GM04503 (cell line): ENCODE measurements at places on chromosomes 1 and 21.
A peak's percentile ranks its signal among the peaks of the same experiment; 100 is the strongest.

GRCh38 chr21:45894906-45895777 lies 86.4 kb upstream of the COL6A1 start:
- no peak for DNase-seq

GRCh38 chr1:147723691-147724323 lies 36.6 kb downstream of the GJA5 start:
- DNase-seq: no peak

DNA sequence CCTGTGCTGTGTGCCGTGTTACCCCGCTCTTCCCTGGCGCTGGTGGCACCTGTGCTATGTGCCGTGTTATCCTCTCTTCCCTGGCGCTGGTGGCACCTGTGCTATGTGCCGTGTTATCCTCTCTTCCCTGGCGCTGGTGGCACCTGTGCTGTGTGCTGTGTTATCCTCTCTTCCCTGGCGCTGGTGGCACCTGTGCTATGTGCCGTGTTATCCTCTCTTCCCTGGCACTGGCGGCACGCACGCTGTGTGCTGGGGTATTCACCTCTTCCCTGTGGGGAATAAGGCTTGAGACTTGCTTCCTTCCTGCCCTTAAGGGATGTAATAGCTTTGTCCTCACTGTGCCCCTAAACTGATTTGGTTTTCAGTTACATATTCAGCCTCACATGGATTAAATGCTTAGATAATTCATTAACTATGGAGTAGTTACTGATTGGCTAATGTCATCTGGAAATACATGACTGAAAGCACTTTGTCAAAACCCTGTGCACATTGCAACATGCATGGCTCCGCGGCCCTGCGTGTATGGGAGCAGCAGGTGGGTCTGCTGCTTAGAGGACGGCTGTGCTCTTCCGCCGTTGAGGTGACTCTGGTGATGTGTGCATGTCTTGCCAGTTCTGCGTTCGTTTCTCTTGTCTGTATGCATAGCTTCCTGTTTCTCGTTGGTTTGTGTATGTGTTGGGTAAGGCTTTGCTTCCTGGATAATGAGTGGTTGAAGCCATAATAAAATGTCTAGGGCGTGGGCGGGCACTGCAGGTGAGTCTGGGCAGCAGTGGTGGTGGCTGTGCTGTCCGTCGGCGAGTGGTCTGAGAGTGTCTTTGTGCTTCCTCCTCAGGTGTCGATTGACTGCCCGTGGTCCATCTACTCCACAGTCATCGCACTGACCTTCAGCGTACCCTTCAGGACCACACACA lies 17.9 kb upstream of the PWP2 start:
- DNase-seq: no peak

DNA sequence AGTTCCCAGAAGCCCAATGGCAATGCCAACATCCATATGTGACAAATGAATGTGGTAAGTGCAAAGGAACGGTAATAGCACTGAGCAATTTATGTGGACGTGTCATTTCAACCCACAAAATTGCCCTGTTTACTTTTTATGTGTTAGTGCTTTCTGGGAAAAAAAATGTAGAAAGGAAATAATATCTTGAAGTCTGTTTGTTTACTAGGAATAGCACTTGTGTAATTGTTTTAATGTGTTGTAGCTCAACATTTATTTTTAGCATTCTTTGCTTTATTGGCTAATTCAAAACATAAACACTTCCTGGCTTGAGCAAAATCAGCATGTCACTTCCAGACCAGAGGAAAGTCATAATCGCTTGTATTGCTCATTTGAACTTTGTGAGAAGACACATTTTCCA lies 224.8 kb upstream of the KCNK2 start:
- DNase-seq: peak; percentile 97

GRCh38 chr1:202531472-202531811 lies 178.8 kb downstream of the SYT2 start:
- DNase-seq: no peak

- no peak for DNase-seq
These were observed 134.9 kb upstream of the MAP1LC3C start for GRCh38 chr1:242133796-242134195.

DNA sequence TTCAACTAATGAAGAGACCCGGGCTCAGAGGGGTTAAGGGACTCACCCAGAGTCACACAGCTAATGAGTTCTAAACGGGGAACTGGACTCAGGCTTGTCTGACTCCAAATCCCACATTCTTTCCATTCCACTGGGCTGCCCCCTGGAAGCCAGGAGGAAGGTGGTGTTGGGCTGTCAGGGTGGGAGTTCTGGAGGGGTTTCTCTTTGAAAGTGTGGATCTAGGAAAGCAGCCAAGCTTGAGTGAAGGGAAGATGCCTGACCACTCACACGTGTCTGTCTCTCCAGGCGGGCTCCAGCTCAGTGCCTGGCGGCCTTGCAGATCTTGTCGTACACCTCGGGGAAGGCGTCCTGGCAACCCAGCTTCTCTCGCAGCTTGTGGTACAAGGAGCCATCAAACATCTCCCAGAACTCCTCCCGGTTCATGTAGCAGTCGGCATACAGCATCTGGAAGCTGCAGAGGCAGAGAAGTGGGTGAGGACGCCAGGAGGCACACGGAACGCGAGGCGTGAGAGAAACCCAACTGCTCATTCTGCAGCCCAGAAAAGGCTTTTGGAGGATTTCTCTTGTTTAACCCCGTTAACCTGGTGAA lies 35.0 kb downstream of the DHCR24 start:
- no peak for DNase-seq

GRCh38 chr1:51119331-51119730 lies 17.3 kb downstream of the C1orf185 start:
- DNase-seq: no peak

GRCh38 chr1:100868364-100868995 lies 26.2 kb downstream of the EXTL2 start:
- no peak for DNase-seq

GRCh38 chr1:226863446-226863845 lies 7.0 kb upstream of the PSEN2 start:
- peak; percentile 49 for DNase-seq

DNA sequence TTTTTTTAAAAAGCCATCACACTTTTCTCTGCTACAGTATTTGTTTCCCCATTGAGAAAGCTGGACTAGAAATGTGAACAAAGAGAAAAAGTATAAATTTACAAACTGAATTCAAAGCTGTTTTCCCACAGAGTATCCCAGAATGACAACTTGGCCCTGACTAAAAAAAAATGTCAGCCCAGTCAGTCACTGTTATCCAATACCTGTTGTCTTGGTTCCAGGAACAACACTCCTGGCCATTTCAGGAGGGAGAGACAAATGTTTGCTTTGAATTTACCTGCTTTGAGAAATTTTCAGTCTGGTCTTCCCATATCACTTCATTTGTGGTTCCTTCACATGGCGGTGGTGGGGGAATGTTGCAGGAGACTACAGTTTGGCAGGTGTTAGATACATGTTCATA lies 46.2 kb downstream of the COLGALT2 start:
- DNase-seq: no peak

- DNase-seq: no peak
These were observed 17.1 kb upstream of the KCNJ15 start for GRCh38 chr21:38239672-38240071.

GRCh38 chr21:41821756-41822431 lies 55.0 kb upstream of the RIPK4 start:
- DNase-seq: no peak

DNA sequence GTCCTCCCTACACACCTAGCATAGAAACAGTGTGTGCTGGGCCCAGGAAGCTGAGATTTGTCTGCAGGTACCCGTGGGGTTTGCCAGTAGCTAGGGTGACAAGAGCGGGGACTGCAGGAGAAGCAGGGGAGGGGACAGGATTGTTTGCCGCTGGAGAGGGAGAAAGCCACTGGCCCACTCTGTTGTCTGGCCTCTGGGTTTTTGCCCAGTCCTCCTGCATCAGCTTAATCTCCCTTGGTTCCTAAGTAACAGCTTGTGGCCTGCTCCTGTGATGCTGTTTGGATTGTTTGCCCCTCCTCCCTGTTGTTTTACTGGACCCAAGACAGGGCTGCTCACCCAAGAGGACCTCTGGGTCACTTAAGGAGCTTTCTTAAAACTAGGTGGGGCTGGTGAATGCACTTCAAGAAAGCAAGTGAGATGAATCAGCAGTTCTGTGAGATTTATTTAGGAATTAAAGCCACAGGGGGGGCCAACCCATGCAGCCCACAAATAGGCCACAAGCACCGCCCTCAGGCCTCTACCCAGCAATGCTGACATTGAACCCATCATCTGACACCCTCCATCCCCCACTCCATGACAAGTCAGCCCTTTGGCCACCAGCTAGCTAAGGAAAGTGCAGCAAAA lies 142.8 kb downstream of the ZZZ3 start:
- peak; percentile 95 for DNase-seq

DNA sequence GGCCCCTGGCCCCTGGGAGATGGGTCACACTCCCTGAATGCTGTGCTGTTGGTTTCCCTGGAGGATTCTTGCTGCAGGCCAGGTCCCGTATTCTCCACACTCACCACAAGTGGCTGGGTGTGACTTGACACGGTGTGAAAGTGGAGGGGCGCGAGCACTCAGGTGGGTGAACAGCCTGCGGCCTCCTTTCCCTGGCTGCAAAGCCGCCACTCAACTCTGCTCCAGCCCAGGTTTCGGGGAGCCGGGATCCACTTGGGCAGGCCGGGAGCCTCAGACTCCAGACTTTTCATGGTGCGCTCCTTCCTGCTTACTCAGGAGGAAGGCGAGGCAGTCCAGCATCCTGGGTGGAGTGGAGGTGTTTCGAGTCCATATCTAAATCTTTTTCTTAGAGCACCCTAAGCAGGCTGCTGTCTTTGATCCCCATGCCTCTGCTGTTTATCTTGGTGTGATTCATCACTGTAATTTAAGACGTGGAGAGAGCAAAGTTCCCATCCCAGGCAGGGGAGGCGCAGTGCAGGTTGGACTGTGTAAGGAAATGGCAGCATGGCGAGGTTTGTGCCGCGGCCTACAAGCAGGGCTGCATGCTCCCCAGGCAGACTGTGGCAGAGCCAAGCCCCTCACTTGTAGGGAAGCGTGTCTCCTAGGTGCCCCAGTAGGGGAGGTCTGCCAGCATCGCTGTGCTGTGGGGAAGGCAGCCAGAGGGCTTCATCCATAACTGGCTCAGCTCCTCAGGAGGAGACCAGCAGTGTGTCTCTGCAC lies 29.6 kb downstream of the VANGL1 start:
- no peak for DNase-seq

DNA sequence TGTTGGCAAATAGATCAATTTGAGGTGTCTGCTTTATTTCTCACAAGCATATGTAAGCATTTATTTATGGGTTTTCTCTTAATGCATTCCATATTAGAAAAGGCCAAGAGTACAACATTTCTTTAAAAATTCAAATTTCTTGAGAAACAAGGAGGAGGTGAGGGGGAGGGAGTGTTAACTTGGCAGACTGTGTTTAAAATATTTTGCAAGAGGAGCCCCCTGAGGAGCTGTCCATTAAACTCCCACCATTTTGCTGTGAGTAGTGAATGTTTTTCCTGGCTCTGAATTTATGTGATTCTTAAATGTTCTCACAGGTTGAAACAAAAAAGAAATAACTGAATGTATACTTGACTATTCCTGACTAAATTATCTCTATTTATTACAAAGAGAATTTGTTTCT lies 363.8 kb downstream of the PTPRC start:
- no peak for DNase-seq

- DNase-seq: peak; percentile 83
These were observed 1.7 kb downstream of the RAB7B start for GRCh38 chr1:206001476-206001888.

GRCh38 chr1:176987016-176987415 lies 177.5 kb downstream of the ASTN1 start:
- no peak for DNase-seq

- DNase-seq: no peak
These were observed 3.0 kb downstream of the CNR2 start for GRCh38 chr1:23910144-23910543.

- DNase-seq: no peak
These were observed 9.9 kb downstream of the MYOM3 start for GRCh38 chr1:24101796-24102586.

DNA sequence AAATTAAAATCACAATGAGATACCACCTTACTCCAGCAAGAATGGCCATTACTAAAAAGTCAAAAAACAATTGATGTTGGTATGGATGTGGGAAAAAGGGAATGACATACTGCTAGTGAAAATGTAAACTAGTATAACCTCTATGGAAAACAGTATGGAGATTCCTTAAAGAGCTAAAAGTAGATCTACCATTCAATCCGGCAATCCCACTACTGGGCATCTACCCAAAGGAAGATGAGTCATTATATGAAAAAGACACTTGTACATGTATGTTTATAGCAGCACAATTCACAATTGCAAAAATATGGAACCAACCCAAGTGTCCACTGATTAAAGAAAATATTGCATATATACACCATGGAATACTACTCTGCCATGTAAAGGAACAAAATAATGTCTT lies 37.2 kb downstream of the SUSD4 start:
- DNase-seq: no peak

- DNase-seq: peak; percentile 22
These were observed 34.9 kb upstream of the SCYL3 start for GRCh38 chr1:169928438-169929209.

DNA sequence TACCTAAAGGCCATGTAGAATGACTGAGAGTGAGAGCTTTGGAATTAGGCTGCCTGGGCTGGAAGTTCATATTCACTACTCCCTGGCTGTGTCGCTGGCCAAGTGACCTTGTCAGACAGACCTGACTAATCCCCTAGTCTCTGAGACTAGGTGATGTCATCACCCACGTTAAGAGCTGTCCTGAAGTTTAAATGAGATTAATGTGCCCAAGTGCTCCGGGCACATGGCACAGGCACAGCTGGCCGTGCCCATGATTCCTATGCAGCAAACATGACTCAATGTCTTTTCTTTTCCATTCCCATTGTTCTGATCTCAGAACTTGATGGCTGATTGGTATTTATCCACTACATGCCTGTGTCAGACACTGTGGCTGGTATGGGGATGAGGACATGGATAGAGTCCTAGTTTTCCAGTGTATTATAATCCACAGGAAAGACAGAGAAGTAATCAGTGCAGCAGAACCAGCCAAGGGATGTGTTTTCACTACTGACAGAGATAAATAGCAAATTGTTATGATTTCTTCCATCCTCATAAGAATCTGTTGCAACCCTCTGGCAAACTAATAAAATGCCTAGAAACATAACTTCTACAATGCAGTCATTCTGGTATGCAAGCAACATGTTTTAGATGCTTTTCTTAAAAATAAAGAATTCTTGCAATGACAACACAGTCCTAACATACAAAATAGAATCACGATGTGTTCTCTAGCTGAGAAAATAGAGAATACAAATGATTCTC lies 180.9 kb downstream of the PCP4 start:
- no peak for DNase-seq

- DNase-seq: no peak
These were observed 216.3 kb upstream of the CAMK1G start for GRCh38 chr1:209367061-209367772.
